ENCODE measurements at places on chromosomes 2 and 18.

DNA sequence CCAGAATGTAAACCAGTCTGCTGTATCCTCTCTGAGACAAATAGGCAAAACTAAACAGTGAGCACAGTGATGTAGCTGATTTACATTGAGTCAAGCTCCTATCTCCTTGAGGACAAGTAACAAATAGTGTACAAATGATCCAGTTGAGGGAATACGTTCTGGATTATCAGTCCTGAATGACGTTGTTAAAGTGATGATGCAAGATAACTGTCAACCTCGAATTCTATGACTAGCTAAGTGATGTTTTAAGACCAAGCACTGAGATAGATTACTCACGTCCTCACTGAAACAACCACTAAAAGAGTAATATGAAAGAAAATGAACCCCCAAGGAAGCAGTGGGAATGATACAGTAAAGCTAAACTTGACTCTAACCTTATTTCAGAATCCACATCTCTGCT lies 46.8 kb downstream of the SMC6 start:
- no peak for DNase-seq

- DNase-seq: no peak
Measured at GRCh38 chr2:9174771-9175437, 31.7 kb upstream of the ASAP2 start.

- DNase-seq: peak; percentile 75
Measured at GRCh38 chr2:104434318-104434792, 419.6 kb upstream of the POU3F3 start.

- DNase-seq: no peak
Measured at GRCh38 chr2:45826884-45827635, 175.6 kb downstream of the PRKCE start.

DNA sequence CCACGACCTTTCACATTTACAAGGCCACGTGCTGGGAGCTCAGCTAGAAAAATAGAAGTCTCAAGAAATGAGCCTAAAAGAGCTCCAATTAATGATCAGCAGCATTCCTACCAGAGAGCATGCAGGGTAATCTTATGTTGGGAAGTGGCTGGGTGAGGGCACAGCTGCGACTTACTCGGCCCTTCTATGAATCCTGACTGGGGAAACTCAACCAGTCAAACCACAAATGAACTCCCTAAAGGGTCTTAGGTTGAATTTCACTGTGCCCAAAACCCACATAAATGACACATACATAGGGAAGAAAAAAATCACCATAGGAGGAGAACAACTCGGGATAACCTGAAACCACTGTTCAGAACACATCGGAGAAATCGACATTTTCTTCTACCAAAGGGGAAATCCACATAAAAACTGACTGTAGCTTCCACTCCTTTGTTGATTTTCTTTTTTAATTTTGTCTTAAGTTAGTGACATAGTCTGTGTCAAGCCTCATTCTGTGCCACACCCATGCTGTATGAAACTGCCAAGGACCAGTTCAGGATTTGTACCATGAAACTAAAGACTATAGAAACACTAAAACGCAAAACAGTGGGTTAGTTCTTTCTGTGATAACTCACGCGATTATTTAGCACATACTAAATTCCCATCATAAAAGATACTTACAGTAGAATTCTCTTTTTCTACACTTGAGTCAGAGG lies 54.7 kb downstream of the UXS1 start:
- DNase-seq: peak; percentile 30

GRCh38 chr18:12092398-12093229 lies 1.0 kb upstream of the ANKRD62 start:
- DNase-seq: peak; percentile 56

Data from activated CD4-positive, alpha-beta T cell treated with anti-CD3 and anti-CD28 coated beads, Interleukin-10, Interleukin-2, amounts not matched to agents 100 ng/mL and 50 ng/mL, durations not matched to agents 16 hours and 8 hours (primary cell).